Activated CD8-positive, alpha-beta memory T cell treated with anti-CD3 and anti-CD28 coated beads for 1 hour (primary cell): ENCODE measurements at places on chromosomes 1 and 21.

GRCh38 chr1:44029260-44029910 is 1.9 kb downstream of the SLC6A9 start:
- DNase-seq: no peak

GRCh38 chr1:64309431-64309831 is 106.0 kb downstream of the UBE2U start:
- no peak for DNase-seq

- DNase-seq: peak; percentile 96
Measured at GRCh38 chr1:12173631-12174121, 6.9 kb downstream of the TNFRSF1B start.

GRCh38 chr1:33045814-33046213 is 9.1 kb upstream of the AK2 start:
- no peak for DNase-seq

DNA sequence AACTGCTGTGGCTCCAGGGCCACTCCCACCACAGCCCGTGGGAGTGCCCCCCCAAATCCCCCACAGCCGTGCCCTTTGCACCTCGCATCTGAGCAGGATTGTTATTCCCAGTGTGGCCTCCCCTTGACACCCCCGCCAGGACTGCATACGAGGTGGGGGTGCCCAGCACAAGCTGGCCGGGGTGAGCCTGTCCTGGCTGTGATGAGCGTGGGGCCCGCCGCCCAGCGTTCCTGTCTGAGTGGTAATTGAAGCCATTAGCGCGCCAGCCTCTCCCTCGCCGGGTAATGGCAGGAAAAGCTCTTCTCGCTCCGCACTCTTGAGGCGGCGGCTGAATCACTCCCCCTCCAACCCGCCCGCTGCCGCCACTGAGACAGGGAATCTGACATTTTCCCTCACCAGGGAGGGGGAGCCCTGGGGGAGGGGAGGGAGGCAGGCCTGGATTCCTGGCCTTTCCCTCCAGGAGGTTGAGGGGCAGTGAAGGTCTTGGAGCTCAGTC is 27.7 kb downstream of the PTPRF start:
- DNase-seq: no peak

- DNase-seq: no peak
Measured at GRCh38 chr1:8796812-8797211, 20.6 kb downstream of the RERE start.

GRCh38 chr1:51002516-51002915 is 32.5 kb downstream of the CDKN2C start:
- DNase-seq: no peak

DNA sequence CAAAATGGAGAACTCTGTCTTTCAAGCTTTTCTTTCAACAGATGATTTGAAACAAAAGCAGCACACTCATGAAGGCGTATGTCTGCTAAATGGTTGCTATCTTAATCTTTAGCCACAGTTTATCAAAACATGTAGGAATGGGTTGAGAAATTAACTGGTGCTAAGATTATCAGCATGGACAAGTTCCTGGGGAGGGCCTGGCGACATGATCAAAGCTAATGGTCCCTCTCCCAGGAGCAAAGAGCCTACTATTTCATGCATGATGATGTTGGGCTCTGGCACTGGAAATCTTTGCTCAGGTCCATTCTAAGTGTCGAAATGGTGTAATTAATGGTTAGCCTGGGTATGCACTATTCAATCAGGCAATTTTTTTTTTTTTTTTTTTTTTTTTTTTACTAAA is 91.7 kb downstream of the SLC45A1 start:
- DNase-seq: no peak

GRCh38 chr1:162726555-162726954 is 63.9 kb upstream of the HSD17B7 start:
- DNase-seq: no peak

DNA sequence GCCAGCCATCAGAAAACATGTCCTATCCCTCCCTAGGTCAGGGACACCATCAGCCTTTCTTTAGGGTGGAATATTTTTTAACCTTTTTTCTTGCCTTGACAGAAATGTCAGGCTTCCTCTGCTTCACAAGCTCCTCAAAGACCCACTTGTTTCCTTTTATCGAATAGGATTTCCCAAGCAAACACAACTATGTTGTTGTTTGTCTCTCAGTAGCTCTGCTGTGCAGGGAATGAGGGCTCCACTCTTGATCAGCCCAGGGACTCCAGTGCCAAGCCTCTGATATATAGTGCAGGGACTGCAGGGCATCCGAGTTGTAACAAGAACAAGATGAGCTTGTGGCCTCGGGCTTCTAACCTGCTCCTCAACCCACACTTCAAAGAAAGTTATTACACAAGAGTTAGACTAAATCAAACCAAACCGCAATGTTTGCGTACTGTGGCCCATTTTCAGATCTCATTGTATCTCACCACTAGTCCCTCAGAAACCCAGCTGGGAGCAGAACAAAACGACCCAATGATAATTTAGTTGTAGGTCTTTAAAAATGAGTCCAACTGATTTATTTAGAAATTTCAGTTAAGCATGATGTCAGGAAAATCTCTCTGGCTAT is 108.1 kb downstream of the ATG4C start:
- no peak for DNase-seq
